Left hindlimb (tissue), 1 donor: ENCODE measurements at places on chromosomes 1 and 21.

- no peak for DNase-seq
Observed at GRCh38 chr21:22657781-22658180, 1659.6 kb downstream of the NCAM2 start.

- no peak for DNase-seq
Observed at GRCh38 chr1:245807306-245807705, 652.5 kb downstream of the KIF26B start.

DNA sequence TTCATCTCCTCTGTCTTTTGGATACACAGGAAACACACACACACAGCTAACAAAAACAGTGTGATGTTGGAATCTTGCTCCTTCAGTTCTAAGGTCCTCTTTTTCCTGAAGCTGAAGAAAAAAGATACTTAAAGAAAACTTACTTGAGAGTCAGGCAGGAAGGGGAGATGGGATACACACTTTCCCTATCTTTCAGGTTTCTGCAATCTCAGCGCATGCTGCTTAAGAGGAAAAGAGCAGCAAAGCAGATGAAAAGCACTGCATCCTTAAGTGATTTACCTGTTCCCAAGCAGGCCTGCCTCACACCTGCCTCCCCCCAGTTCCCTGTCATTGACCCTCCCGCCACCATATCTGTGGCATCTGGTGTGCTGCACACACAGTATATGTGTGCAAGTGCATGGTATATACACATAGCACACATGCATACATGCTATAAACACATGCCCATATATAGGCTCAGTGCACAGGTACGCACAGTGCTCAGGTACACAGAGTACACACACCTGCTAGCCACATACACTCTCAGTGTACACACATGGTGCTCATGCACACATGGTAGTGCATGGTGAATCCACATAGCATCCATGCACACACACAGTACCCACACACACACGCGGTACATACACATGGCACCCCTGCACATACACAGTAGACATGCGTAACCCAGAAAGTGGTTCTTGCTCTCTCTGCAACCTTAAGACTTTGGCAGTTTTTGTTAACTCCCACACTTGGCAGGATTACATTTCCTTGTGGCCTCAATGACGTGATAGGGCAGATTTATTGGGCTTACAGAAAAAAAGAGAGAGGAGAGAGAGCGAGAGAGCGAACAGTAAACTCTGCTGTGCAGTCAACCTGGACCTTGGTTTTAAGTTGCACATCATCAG, 166.9 kb downstream of the TOMM20 start:
- DNase-seq: no peak

DNA sequence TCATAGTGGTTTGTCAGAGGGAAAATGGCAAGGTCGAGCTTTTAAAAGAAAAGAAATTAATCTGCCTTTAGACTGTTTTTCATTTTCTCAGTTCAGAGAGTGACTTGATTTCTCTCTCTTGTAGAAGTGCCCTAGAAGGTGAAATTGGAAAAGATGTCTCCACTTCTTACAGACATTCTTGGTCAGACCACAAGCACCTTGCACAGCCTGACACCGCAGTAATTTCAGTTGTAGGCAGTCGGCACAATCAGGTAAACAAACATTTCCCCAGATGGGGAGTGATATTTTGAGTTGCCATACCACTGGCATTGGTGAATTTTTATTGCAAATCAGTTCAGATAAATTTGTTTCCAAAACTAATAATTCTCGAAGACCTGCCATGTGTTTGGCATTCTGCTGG, 86.8 kb downstream of the PHTF1 start:
- DNase-seq: no peak

DNA sequence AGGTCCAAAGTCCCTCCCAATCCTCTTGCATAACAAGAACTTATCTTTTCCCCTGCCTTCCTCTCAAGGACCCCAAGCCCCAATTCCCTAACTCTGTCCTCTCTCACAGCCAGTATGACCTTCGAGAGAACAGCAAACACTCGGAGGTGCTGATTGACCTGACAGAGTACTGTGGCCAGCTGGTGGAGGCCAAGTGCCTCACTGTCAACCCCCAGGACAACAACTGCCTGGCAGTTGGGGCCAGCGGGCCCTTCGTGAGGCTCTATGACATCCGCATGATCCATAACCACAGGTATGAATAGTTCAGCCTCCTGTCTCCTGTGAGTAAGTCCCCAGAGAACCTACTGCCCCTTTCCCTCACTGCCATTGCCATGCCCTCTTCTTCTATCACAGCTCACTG, 29.9 kb upstream of the TMEM222 start:
- no peak for DNase-seq

DNA sequence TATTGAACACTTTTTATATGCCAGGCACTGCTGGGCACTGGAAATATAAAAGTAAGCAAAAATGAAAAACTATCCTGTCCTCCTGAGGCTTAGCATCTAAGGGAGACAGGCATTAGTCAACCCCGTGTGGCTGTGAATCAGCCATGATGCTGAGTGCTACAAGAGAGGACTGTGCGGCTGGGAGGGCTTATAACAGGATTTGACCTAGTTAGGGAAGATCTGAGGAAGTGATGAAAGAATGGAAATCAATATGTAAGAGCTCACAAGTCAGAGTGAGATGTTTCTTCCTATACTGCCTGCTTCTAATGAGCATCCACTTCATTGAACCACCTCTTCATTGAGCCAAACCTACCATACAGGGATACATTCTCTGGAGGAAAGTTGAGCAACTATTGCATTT, 15.1 kb downstream of the TRIM45 start:
- no peak for DNase-seq

DNA sequence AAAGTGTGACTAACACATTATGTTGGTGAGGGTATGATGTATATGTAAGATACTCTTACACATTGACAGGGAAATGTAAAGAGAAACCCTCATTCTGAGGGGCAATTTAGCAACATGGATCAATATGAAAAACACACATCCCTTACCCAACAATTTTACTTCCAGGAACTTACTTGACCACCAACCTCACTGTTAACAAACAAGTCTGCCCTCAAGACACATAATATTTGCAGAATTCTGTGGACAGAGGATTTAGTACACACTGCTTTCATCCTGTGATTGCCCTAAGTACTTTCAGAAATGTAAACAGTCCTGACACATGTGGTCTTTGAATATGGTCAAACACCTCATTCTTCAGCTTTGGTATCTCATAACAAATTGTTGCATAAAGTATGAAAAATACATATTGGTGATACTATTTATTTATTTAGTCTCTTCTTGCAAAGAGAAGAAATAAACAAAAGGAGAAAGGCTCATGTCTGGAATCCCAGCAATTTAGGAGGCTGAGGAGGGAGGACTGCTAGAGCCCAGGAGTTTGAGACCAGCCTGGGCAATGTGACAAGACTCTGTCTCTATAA, 6.9 kb downstream of the USP48 start:
- DNase-seq: no peak

- DNase-seq: no peak
Observed at GRCh38 chr1:91020486-91020885, 1.3 kb downstream of the ZNF644 start.

DNA sequence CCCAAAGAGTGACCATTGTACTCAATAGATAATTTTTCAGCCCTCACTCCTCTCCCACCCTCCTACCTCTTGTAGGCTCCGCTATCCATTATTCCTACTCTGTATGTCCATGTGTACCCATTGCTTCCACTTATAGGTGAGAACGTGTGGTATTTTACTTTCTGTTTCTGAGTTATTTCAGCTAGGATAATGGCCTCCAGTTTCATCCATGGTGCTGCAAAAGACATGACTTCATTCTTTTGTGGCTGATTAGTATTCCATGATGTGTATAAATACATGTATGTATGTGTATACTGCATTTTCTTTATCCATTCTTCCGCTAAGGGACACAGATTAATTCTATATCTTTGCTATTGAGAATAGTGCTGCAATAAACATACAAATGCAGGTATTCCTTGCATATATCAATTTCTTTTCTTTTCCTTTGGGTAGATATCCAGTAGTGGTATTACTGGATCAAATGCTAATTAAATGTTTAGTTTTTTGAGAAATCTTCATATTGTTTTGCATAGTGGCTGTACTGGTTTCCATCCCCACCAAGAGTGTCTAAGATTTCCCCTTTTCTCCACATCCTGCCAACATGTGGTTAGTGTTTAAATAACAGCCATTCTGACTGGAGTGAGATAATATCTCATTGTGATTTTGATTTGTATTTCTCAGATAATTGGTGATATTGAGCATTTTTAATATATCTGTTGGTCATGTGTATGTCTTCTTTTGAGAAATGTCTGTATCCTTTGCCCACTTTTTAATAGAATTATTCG, 4.9 kb downstream of the LY9 start:
- no peak for DNase-seq

DNA sequence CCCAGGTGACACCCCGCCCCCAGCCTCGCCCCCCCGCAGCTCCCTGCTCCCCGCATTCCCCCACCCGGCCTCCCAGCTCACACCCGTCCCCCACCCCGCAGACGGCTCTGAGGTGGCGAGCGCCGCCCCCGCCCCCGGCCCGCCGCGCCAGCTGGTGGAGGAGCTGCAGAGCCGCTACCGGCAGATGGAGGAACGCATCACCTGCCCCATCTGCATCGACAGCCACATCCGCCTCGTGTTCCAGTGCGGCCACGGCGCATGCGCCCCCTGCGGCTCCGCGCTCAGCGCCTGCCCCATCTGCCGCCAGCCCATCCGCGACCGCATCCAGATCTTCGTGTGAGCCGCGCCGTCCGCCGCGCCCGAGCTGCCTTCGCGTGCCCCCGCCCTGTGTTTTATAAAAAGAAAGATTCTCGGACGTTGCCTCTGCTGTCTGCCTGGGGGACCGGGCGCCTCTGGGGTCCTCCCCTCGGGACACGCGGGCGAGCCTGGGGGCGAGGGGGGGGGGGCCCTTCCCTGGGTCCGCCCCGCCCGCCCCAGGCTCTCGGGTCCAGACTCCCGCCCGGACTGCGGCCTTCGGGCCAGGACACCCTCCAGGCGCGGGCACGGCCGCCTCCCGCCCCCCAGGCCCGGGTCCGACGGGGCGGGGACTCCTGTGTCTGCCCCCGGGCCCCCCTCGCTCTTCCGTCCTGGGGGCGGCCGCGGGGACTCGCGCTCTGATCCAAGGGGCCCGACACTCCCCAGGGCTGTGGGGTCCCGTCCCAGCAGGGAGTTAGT, 1.6 kb upstream of the MMP23B start:
- peak; percentile 92 for DNase-seq

DNA sequence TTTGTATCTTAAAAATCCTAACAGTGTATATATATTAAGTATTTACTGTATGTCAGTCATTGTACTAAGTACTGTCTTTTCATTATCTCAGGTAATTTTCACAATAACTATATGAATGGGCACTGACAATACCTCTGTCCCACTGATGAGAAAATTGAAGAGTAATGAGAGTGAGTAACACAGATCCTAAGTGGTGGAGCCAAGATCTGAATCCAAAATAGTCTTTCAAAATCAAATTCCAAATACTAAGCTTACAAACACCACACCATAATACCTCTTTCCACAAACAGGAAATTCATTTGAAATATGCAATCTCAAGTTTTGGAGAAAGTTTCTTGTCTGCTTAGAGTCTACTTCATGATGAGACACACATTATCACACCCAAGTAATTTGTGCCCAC, 105.9 kb upstream of the EDEM3 start:
- DNase-seq: no peak

GRCh38 chr1:100308777-100309176, 42.8 kb downstream of the RTCA start:
- no peak for DNase-seq

DNA sequence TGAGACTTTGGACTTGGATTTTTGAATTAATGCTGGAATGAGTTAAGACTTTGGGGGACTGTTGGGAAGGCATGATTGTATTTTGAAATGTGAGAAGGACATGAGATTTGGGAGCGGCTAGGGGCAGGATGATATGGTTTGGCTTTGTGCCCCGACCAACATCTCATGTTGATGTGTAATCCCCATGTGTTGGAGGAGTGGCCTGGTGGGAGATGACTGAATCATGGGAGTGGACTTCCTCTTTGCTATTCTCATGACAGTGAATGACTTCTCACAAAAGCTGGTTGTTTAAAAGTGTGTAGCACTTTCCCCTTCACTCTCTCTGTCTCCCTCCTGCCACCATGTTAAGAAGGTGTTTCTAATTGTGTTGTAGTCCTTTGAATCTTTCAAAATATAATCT, 9.3 kb upstream of the PHGDH start:
- no peak for DNase-seq

- no peak for DNase-seq
Observed at GRCh38 chr1:112262316-112262715, 133.7 kb upstream of the CTTNBP2NL start.

- no peak for DNase-seq
Observed at GRCh38 chr1:11935057-11935412, 518 bp downstream of the PLOD1 start.

DNA sequence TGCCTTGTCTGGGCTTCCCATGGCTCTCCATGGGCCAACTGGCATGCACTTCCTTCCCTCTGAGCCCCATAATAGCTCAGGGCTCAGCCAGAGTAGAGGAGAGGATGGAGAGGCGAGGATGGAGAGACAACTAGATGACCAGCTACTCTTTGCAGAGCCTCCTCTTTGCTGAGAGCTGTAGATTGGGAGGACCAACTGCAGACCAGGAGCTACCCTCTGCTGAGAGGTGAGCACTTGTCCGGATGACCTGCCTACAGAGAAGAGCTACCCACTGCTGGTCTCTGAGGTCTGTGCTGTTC, 58.0 kb upstream of the ETV3 start:
- DNase-seq: no peak

GRCh38 chr1:61273167-61273705, 190.9 kb downstream of the NFIA start:
- DNase-seq: no peak

- DNase-seq: no peak
Observed at GRCh38 chr1:58629031-58629462, 52.0 kb upstream of the TACSTD2 start.

GRCh38 chr1:152654110-152654509, 9.1 kb upstream of the LCE2D start:
- peak; percentile 33 for DNase-seq

- DNase-seq: no peak
Observed at GRCh38 chr21:43575473-43575844, 83.8 kb downstream of the HSF2BP start.

- DNase-seq: no peak
Observed at GRCh38 chr1:13536571-13536970, 22.8 kb upstream of the LRRC38 start.

DNA sequence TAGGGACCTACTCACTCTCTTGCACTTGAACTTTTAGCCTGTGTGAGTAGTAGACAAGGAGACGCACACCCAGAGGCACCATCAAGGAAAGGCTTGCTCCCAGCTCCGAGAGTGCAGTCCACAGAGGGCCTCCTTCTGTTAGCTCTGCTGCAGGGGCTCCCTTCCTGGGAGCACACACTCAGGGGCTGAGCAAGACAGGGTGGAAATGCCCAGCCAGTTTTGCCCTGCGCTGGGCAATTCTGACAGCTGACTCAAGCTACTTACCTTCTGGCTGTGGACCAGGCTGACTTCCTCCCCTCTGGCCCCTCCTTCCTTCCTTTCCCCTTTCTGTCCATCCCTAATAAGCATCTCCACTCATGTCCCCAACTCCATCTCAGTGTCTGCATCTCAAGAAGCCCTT, 449.1 kb downstream of the PTPRU start:
- DNase-seq: no peak

- no peak for DNase-seq
Observed at GRCh38 chr1:30748699-30749401, 8.7 kb downstream of the LAPTM5 start.

- DNase-seq: no peak
Observed at GRCh38 chr1:222955964-222956363, 141.1 kb downstream of the DISP1 start.
